ENCODE measurements at places on chromosomes 1 and 21.

- no peak for DNase-seq
Measured at GRCh38 chr1:235888119-235888643, 21.5 kb upstream of the LYST start.

DNA sequence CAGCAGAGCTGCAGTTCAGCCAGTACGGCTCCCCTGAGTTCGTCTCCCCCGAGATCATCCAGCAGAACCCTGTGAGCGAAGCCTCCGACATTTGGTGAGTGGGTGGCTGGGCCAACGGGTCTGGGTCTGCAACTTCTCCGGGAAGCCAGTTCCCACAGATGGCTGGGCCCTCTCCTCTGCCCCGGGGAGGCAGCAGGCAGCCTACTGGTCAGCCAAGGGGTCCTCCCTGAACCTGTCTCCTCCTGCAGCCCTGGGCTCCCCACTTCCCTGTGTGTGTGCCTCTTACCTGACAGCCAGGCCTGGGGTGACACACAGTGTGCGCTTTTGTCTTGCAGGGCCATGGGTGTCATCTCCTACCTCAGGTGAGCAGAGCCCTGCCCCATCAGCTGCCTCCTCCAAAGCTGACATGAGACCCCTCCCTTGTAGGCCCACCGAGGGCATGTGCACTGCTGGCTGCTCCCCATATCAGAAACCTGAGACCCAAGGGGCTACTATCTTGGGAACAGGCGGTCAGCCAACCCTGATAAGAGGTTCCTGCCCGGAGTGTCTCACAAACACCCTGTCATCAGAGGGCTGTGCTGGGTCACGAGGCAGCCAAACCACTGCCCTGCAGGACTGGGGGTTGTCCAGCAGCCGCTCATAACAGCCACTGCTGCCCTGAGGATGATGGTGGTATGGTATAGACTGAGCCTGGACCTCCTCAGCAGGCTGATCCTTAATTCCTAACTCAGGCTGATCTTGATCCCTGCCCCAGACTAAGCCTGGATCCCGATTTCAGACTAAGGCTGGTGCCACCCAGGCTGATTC lies 37.6 kb downstream of the TRIM11 start:
- DNase-seq, result no peak

GRCh38 chr21:43335119-43335518 lies 91.8 kb downstream of the SIK1 start:
- no peak for DNase-seq

DNA sequence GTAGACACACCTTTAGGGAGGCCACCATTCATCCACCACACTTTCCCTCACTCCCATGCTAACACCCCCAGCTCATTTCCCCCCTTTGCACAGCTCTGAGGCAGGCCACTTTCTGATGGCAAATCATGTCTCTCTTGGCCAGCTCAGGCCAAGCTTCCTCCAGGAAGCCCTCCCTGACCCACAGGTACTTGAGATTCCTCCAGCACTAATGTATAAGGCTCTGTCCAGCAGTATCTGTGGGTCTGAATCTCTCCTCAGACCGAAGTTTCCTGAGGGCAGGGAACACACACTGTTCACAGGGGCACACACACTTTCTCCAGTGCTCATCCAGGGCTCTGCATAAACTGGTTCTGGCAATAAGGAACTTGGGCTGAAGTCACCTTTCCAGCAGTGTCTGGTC lies 19.2 kb downstream of the LGR6 start:
- no peak for DNase-seq

GRCh38 chr1:66437136-66437401 lies 96.9 kb upstream of the SGIP1 start:
- DNase-seq, result no peak

- no peak for DNase-seq
Measured at GRCh38 chr21:33659568-33659949, 17.3 kb downstream of the ITSN1 start.

DNA sequence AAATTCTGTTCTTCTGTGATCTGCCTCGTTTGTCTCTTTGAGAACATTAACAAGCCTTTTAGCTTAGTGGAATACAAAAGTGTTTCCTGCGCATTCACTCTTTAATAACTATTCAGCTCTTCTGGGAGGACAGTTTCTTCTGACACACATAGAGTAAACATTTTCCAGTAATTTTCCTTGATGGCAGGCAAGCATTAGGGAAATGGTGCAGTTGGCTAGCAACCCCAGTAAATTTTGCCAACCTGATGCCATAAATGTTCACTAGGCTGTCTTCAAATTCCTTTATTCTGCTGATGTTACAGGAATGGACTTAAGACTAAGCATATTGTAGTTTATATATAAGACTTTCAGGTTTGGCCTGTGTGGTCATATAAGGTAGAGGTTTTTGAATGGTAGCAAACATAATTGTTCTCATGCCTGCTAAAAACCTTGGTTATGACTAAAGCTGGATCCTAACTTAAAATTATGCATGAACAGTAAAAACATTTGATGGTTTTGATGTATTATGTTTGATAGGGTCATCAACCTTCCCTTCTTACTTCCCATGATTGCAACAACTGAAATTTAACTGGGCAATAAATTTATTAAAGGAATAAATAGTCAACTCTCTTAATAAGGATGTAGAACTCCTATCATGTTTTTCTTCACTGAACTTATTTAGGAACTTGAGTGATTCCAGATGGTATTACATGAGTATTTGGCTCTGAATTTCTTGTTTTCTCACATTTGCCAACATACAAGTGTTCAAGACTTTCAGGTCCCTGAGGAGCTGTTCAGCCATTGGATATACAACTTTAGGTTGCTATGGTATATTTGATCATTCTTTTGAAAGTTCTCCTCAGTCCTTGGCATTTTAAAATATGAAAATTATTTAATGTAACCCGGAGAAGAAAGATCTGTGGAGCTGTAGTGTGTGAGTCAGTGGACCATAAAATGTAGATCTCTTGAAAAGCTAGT lies 223.4 kb downstream of the FMN2 start:
- no peak for DNase-seq

DNA sequence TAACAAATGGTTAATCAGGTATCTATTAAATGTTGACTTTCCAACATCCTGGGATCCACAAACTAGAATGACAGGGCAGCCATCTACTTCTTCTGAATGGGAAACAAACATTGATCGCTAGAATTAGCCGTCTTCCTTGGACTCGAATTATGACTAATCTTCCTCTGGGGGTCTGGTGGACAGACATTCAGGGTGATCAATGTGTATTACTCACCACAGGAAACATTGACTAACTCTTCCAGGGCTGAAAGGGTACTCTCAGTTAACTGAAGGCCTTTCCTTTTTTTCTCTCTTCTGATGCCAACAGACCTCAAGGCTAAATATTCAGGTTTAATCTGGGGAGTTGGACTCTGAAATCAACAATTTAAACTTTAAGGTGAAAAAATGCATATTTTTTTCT lies 9.5 kb downstream of the NOL9 start:
- no peak for DNase-seq

- DNase-seq, result no peak
Measured at GRCh38 chr1:41622402-41622801, 137.9 kb upstream of the EDN2 start.

DNA sequence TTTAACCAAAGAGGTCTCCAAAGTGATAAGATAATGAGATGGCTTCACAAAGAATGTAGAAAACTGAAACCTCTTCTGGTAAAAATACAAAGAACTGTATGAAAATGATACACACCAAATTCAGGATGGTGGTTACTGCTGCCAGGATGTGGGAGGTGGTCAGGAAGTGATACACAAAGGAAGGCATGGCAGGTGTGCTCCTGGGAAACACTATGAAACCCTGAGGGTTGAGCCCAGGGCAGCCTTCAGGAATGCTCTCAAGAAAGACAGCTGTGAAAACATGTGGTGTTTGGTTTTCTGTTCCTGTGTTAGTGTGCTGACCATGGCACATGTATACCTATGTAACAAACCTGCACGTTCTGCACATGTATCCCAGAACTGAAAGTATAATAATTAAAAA lies 109.3 kb downstream of the NTNG1 start:
- no peak for DNase-seq

DNA sequence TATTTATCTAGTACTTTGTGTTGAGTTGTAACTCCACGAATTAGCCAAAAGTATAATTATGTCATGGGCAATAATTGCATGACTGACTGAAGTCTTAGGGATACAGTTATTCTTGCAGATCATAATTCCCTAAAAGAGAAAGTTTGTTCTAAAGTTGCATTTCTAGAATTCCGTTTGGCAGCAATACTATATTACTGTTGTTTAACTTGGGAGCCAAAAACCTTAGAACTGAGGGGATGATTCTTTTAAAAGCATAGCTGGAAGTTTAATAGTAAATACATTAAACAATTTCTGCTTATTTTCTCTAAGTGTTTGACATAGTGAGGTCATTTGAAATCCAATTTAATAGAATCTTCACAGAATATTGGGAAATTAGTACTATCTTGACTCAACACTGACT lies 356.4 kb upstream of the ADAMTS5 start:
- no peak for DNase-seq

DNA sequence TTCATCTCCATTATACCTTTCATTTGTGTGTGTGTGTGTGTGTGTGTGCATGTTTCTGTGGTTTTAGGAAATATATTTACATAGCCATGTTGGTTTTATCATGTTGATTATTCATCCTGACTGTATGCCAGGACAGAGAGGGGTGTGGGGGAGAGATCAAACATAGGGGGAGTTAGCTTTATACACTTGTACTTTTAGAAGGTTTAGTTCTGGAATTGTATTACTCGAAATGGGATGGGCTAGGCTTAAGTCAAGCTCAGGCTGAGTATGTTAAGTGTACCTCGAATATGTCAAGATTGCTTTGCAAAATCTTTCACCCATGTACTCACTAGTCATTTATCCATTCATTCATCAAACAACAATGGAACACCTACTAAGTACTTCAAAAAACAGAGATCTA lies 123.3 kb downstream of the HMCN1 start:
- no peak for DNase-seq

DNA sequence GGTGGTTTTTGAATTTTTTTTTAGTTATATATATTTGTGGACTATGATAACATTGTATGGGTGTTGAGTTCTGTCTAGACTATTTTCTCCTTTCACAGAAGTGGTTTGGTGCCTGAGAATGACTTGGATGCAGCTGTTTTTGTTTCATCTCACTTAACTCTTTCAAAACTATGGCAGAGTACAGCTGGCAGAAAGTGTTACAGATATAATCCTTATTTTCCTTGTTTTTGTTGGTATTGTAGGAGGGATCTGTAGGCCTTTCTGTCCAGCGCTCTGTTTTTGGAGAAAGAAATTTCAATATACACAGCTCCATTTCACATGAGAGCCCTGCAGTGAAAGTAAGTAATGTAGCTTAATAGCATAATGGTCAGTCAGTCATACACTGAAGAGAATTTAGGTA lies 13.1 kb downstream of the CDC7 start:
- no peak for DNase-seq

GRCh38 chr1:220915954-220916353 lies 36.7 kb downstream of the HLX start:
- no peak for DNase-seq

- no peak for DNase-seq
Measured at GRCh38 chr1:17893891-17894631, 138.9 kb downstream of the ACTL8 start.

- no peak for DNase-seq
Measured at GRCh38 chr1:183945428-183946319, 91.9 kb downstream of the COLGALT2 start.

- no peak for DNase-seq
Measured at GRCh38 chr1:18962121-18962721, 5.7 kb upstream of the IFFO2 start.

GRCh38 chr1:36471830-36472641 lies 7.9 kb upstream of the MRPS15 start:
- DNase-seq, result no peak

DNA sequence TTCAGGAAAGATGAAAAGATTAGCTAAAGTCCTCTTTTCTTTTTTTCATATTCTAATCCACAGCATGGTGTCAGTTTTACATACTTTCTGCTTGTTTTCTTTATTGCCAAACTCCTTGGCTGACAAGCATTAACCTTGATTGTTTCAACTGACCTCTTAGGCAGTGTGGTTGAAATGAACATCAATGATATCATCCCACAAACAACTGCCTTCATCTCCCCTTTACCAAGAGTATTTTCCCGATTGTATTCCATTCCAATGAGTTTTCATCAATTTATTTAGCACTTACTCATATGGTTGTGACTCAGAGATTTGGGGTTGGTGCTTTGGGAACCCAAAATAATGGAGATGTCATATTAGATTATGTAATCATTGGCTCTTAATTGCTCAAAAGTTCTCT lies 71.8 kb downstream of the SPAG17 start:
- no peak for DNase-seq

GRCh38 chr1:53378932-53379661 lies 51.2 kb upstream of the LRP8 start:
- no peak for DNase-seq

- DNase-seq, result no peak
Measured at GRCh38 chr1:245571815-245572294, 417.1 kb downstream of the KIF26B start.

GRCh38 chr1:31666263-31666963 lies 21.7 kb upstream of the PEF1 start:
- no peak for DNase-seq

DNA sequence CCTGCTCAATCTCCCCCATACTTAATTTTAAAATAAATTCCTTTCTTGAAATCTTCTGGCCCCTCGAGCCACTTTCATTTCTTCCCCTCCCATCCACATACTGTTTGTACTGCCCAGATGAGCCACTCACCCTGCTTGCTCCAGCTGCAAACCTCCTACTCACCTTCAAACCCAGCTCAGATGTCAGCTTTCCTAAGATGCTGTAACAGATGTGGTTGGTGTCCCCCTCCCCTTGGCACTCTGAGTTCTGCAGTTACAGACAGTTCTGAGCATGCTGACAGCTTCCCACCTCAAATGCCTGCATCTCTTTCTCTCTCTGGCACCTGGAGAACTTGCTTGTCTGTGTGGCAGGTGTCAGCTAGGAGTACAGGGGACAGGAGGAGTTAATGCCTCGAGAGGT lies 106.7 kb downstream of the PTPRU start:
- no peak for DNase-seq

DNA sequence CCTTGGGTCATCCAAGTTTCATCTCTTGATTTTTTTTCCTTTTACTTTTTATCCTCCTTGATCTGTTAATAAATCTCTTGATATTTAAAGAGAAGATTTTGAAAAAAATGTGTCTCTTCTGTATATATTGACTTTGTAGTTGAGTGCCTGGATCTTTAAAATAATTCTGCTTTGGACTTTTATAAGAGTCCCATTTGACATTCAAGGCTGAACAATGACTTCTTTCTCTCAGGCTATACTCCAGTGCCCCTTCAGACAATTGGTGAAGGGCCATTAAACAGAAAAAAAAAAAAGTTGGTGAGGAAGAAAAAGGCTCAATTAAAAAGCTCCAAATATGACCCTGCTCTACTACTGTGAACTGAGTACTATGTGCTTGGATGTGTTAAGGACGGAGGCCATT lies 40.9 kb upstream of the CITED4 start:
- DNase-seq, result no peak

- DNase-seq, result no peak
Measured at GRCh38 chr21:28615276-28615675, 377.4 kb downstream of the LTN1 start.

- no peak for DNase-seq
Measured at GRCh38 chr21:38712664-38713063, 93.1 kb upstream of the ETS2 start.

- DNase-seq, result no peak
Measured at GRCh38 chr1:97989094-97989680, 68.4 kb upstream of the DPYD start.

Data from DMS79 (cell line).